ENCODE measurements at places on chromosomes 2 and 18. TPM values are rescaled to one million over a fixed set of nuclear protein-coding genes. Genes with fewer than 3 reads are reported as not detected.

SERPINB4 gene
- not detected for total RNA-seq

ZBTB7C gene
- 0.81 TPM for total RNA-seq

COL4A3 gene
- total RNA-seq = not detected

CHN1 gene
- 1.8 TPM for total RNA-seq

OTOF gene
- 14.4 TPM for total RNA-seq

CNGA3 gene
- total RNA-seq = not detected

APCDD1 gene
- total RNA-seq = not detected

Measured in T-helper 1 cell treated with Interleukin-12 subunit alpha and Interleukin-12 subunit beta and Interleukin-4 antibody, amounts not matched to agents 30 ng/mL and 1 ng/mL, for 36 hours (primary cell).